Activated CD4-positive, alpha-beta memory T cell treated with anti-CD3 and anti-CD28 coated beads for 36 hours (primary cell): ENCODE measurements at places on chromosomes 5 and 9. TPM values are rescaled to one million over a fixed set of nuclear protein-coding genes. Genes with fewer than 3 reads are reported as not detected.

- DNase-seq: peak; percentile 31
Measured at GRCh38 chr5:115170134-115170928, 623 bp upstream of the TRIM36 start.

DNA sequence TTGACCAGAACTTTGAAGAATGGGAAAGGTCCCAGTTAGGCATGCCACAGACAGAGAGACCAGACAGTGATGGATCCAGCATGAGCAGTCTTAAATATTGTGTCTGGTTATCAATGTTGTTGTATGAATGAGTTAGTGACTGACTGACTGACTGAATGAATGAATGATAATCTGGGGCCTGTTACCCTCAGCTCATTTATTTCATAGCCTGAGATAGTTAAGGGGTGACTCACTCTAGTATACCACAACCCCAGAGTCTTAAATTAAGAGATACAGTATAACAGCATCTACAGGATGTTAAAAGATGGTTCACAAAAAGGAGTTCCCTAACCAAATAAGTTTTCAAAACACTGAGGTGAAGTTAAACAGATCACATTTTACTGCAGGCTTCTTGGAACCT is 133.5 kb downstream of the SGCD start:
- no peak for DNase-seq

DNA sequence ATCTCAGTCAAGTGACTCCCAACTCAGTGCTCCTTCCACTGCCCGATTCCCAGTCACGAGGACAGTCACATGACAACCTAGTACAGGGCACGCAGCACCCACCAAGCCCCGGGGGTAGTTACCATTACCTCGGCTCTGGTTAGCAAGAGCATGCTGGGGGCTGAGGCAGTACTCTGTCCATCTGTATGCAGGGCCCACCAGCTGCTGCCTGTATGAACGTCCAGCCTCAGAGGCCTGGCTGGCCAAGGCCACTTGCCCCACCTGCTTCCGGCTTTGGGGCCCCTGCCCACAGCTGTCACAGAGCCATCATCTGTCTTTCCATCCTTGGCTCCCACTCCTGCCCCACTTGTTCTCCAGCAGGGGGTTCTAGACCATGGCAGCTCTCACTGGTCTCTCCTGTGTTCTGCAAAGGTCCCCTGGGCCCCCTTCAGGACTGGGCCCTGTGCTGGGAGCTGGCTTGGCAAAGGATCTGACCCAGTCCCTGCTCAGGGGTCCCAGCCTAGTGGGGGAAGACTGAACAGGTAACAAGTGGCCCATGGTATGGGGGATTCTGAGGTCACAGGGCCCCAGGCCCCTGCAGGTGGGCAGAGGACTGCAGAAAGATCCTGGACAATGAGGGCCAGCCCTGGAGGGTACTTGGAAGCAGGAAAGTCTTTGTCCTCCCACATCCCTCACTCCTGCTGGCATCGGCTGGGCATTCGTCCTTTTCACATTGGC is 3.3 kb downstream of the RPL35 start:
- DNase-seq: no peak

- DNase-seq: no peak
Measured at GRCh38 chr9:96522366-96522765, 72.4 kb downstream of the HABP4 start.

DNA sequence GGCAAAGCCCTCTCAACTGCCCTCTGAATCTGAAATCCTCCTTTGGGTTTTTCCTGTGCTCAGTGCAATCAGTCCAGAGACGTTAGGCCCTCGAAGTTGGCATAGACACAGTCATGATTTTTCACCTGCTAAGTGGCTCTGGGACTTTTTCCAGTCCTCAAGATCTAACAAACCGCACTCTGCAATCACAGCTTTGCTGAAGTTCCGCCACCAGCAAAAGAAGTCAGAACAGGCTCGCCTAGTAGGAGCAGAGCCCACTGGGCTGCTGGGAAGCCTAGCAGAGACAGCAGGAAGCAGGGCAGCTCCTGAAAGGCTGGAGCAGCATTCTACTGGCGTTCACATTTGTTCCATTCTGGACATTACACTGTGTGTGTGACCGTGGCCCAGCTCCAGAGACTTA is 222.8 kb upstream of the KIF2A start:
- DNase-seq: no peak

- DNase-seq: no peak
Measured at GRCh38 chr5:9490494-9491097, 55.3 kb downstream of the SEMA5A start.

- DNase-seq: no peak
Measured at GRCh38 chr5:16005225-16005624, 174.4 kb downstream of the MARCHF11 start.

Gene OLFML2A
- not detected for total RNA-seq

Gene CYFIP2
- 319 TPM for total RNA-seq

Gene DOCK8
- total RNA-seq: 140 TPM

Gene JAKMIP2
- 0.99 TPM for total RNA-seq
